ENCODE measurements at places on chromosomes 3 and 15. TPM values are rescaled to one million over a fixed set of nuclear protein-coding genes. Genes with fewer than 3 reads are reported as not detected.

The CHRM5 gene
- not detected for total RNA-seq

The NR2E3 gene
- not detected for total RNA-seq

The RLBP1 gene
- not detected for total RNA-seq

The HDGFL3 gene
- 2.9 TPM for total RNA-seq

The GOLGA6L6 gene
- not detected for total RNA-seq

The ACKR4 gene
- 0.26 TPM for total RNA-seq

The ACTRT3 gene
- not detected for total RNA-seq

The PLCL2 gene
- 86.3 TPM for total RNA-seq

The FBXW12 gene
- total RNA-seq, result not detected

The NAALADL2 gene
- 0.44 TPM for total RNA-seq

The SEMA7A gene
- total RNA-seq, result 3.2 TPM

The STAC gene
- total RNA-seq, result not detected

The HEXA gene
- 102 TPM for total RNA-seq

The BLM gene
- total RNA-seq, result 7.1 TPM

The SEMA6D gene
- not detected for total RNA-seq

The TM4SF18 gene
- not detected for total RNA-seq

The NCEH1 gene
- 4.1 TPM for total RNA-seq

The MUSTN1 gene
- total RNA-seq, result 3.4 TPM

The ROPN1B gene
- total RNA-seq, result not detected

The SLC22A13 gene
- 1.0 TPM for total RNA-seq

The TM6SF1 gene
- 0.34 TPM for total RNA-seq

The DLEC1 gene
- 5.2 TPM for total RNA-seq

The RASGRF1 gene
- total RNA-seq, result not detected

The ARGFX gene
- not detected for total RNA-seq

The GP9 gene
- not detected for total RNA-seq

The MAP1A gene
- 0.22 TPM for total RNA-seq

The C15orf62 gene
- total RNA-seq, result 2.2 TPM

The LINGO1 gene
- total RNA-seq, result not detected

The DNAJB8 gene
- not detected for total RNA-seq

The RTP1 gene
- not detected for total RNA-seq

The SPINK8 gene
- not detected for total RNA-seq

The CORO2B gene
- total RNA-seq, result 0.73 TPM

The NOX5 gene
- 0.05 TPM for total RNA-seq

The LXN gene
- total RNA-seq, result 5.1 TPM

The GOLGA8S gene
- total RNA-seq, result 0.63 TPM

The RBMS3 gene
- total RNA-seq, result not detected

The C15orf40 gene
- 48.4 TPM for total RNA-seq

The GOLGA8T gene
- total RNA-seq, result not detected

The EPHA3 gene
- not detected for total RNA-seq

The PDIA5 gene
- total RNA-seq, result 6.0 TPM

The OR5H14 gene
- not detected for total RNA-seq

The CMSS1 gene
- total RNA-seq, result 18.9 TPM

The FBXO40 gene
- total RNA-seq, result not detected

The CIDEC gene
- 0.31 TPM for total RNA-seq

The PLCH1 gene
- total RNA-seq, result not detected

The SERPINI1 gene
- 4.7 TPM for total RNA-seq

The CPEB1 gene
- 3.2 TPM for total RNA-seq

The CHRFAM7A gene
- total RNA-seq, result not detected

The TNIK gene
- total RNA-seq, result 50.0 TPM

The CCR3 gene
- not detected for total RNA-seq

The ADAMTSL3 gene
- total RNA-seq, result not detected

The FMN1 gene
- total RNA-seq, result 0.21 TPM
